Stimulated activated CD8-positive, alpha-beta memory T cell treated with anti-CD3 and anti-CD28 coated beads, Interleukin-7, amount 100 ng/mL, for 24 hours (primary cell): ENCODE measurements at places on chromosomes 6 and 20.
A peak's percentile ranks its signal among the peaks of the same experiment; 100 is the strongest.

GRCh38 chr20:11217326-11218172 lies 543.8 kb upstream of the JAG1 start:
- DNase-seq = no peak

DNA sequence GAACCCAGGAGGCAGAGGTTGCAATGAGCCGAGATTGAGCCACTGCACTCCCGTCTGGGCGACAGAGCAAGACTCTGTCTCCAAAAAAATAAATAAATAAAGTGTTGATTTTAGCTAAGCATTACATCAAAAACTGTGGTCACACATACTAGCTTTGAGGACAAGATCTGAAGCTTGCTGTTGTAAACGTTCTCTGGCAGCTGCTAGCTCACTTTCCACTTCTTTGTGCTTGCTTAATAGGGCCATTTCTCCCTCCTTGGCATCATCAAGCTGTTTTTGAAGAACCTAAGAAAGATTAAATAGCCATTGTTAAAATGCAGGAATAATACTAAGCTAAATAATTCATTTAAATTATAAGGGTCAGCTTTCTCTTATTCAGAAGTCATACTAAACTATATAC lies 55.7 kb downstream of the FAM184A start:
- no peak for DNase-seq

DNA sequence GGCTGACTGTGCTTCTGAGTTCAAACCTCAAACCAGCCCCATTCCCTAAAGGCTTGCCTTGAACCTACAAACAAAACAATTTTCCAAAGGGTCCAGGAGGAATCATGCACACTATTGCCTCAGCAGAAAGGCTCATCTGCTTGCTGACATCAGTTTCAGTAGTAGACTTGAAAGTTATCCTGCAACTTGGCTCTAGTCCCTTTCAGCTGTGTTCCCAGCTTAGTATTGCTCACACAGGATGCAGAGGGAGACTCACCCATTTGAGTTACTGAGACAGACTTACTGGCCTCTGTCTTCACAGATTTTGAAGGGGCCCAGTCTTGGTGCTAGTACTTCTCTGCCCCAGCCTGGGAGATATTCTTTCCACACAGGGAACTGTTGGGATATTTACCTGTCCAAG lies 38.5 kb upstream of the TFB1M start:
- DNase-seq = no peak

GRCh38 chr6:31152781-31153180 lies 4.8 kb downstream of the CCHCR1 start:
- DNase-seq = no peak

DNA sequence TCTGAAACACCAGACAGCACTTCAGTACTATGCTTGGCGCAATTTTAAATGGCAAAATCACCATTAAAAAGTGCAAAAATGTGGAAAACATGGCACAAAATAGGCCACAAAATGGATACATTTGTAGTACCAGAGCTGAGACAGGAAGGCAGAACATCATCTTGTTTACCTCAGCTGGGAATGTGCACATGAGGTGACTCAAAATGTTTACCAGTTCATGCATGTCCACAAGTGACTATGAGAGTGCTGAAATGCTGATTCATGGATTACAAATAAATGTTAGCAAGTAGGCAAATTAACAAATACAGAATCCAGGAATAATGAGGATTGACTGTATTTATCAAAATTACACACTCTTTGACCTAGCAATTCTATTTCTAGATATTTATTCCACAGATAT lies 201.6 kb downstream of the ISM1 start:
- DNase-seq = no peak

- DNase-seq = peak; percentile 40
Observed at GRCh38 chr6:137705160-137706082, 161.6 kb upstream of the TNFAIP3 start.

- DNase-seq = no peak
Observed at GRCh38 chr20:61478094-61478493, 226.0 kb downstream of the CDH4 start.

GRCh38 chr6:168640768-168641167 lies 199.8 kb downstream of the SMOC2 start:
- no peak for DNase-seq
